ENCODE measurements at places on chromosomes 5 and 9.
A peak's percentile ranks its signal among the peaks of the same experiment; 100 is the strongest.

GRCh38 chr5:138180183-138180782, 1.4 kb downstream of the KIF20A start:
- DNase-seq, result no peak

- no peak for DNase-seq
Measured at GRCh38 chr5:102888483-102888882, 133.4 kb downstream of the PAM start.

DNA sequence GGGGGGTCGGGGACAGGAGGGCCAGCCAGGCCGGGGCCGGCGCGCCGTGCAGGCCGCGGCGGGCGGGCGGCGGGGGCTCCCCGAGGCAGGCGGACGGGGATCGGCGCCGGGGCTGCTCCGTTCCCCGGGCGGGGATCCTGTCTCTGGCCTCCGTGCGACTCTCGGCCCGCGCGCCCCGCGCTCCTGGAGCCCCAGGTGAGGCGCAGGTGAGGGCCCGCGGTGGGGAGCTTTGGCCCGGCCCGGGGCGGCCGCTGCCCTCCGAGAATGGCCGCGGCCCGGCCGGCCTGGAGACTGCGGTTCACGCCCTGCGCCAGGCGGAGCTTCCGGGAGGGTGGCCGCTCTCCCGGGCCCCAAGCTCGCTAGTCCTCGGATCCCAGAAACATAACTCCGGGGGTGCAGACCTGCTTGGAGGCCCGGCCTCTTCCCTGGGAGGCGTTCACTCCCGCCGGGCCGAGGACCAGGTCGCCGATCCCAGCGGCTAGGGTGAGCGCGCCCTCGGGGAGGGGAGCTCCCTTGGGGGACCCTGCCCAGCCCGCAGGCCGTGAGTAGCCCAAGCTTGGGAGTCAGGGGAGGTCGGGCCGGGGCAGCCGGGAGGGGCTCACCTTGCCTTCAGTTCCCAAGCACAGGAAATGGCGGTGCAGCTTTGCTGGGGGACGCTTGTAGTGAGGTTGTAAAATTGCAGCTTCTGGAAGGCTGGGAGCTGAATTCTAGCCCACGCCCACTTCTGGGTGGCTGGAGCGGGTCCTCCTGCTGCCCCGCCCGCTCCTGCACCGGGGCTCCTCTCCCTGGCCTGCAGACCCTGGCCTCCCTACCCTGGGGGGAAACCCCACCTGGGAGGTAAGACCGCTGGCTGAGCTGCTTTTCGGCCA, 723 bp downstream of the PPP1R26 start:
- no peak for DNase-seq

DNA sequence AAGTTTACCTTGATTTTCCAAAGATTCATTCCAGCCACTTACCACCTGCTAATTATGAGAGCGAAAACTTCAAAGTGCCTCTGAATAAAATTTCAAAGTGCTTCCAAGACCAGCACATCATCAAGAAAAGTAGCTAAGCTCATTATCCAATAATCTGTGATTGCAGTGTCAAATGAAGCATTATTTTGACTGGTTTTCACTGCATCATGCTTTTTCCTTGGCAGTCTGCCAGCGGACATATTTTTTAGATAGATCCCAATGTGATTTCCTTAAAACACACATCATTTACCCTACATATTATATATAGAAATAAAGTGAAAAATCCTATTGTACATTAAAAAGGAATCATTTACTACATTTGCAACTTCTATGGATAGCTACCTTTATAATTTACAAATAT, 508.6 kb upstream of the FAM174A start:
- DNase-seq, result no peak

DNA sequence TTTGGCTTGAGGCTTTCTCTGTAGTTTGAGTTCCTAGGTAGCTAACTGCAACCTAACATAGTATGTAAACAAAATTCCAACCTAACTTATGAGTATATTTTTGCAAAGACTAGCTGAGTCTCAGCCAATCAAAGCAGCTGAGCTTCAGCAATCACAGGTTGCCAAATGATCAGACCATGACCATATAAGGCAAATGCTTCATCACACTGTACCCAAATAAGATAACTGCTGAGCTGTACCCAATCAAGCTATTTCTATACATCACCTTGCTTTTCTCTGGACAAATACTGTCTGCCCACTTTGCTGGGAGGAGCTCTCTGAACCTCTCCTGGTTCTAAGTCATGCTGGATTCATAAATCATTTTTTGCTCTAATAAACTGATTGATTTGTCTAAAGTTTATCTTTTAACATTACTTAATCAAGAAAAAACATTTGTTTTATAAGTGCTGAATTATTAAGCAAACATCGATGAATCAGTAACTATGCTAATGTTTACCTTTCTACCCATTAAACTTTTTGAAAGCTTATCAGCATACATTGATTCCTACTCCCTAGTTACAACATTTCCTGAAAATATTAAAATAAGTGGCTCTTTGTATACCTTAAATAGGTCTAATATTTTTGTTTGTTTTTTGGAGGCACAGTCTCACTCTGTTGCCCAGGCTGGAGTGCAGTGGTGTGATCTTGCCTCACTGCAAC, 129.7 kb upstream of the PCA3 start:
- DNase-seq, result no peak

- DNase-seq, result no peak
Measured at GRCh38 chr9:118129541-118129940, 425.3 kb downstream of the TLR4 start.

- DNase-seq, result no peak
Measured at GRCh38 chr9:107856633-107857032, 367.1 kb upstream of the KLF4 start.

GRCh38 chr9:109755040-109755439, 25.0 kb upstream of the PALM2AKAP2 start:
- DNase-seq, result no peak

GRCh38 chr5:135063511-135064234, 29.6 kb upstream of the PITX1 start:
- no peak for DNase-seq

DNA sequence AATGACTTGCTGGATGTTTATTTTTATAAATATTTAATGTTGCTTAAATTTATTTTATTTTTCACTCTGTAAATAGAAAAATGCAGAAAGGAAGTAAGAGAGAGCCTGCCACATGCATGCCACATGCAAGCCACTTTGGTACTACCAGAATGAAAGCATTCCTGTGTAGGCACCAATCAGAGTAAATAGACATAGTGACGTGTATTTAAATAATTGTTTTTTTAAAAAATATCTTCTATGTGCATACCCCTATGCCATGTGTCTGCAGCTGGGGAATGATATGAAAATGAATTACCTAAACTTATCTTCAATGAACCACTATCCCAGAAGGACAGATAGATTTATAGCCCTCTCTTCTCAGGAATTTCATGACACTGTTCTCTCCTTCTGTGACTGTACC, 651.5 kb upstream of the RIOK2 start:
- DNase-seq, result no peak

DNA sequence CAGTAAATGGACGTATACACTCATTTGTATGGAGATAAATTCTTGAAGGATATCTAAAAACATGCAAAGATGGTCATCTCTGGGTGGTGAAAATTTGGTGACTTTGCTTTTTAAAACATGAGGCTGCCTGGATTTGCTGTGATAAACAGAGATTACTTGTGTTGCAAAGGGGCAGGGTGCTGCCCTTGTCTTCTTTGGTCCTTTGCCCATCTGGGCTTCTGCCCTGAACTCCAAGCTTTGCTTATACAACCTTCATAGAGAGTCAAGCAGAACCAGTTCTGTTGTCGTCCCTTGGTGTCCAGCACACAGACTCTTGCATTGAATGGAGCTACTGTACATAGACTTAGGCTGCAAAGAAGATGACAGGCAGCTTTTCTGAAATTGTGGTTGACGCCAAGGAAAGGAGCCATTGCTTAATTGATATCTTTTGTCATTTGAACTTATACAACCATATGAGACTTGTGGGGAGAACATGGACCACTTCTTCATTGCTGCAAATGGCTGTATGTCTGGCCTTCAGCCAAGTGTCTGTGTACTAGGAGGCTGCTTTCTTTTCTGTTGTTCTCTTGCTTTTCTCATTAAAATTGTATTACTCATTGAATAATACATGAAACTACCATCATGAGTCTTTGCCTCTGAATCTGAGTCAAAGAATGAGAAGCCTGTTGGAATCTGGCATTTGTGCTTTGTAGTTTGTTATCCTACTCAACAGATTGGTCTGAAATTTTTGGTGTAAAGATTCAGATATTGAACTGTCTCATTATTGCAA, 152.5 kb downstream of the DMRT2 start:
- DNase-seq, result no peak

DNA sequence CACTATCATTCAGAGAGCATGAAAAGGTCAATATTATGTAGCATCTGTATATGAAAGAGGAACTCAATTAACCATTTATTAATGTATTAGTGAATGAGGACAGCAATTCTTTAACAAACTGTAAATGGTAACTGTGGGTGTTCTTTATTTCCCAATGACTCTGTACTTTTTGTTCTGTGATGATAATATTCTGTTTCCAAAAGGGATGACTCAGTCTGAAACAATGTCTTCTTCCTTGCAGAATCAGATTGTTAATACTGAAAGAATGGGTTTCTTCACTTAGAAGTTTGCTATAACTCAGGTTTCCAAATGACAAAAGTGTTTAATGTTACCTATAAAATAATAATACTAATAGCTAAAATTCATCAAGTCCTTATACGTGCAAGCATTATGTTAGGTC, 1518.7 kb upstream of the WWC1 start:
- DNase-seq, result no peak

DNA sequence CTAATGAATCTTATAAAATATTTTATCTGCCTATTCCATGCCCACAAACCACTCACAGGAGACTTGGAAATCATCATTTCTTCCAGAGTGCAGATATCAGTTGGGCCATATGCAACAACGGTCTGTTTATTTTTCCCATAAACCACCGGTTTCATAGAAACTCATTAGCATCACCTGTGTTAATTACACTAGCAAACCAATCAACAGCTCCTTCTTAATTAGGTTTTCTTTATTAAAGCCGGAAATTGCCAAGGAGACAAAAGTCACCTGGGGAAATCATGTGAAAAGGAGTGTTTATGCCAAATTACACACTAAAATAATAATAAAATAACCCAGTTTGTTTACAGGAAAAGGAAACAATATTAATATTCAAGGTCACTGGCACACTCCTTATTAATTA, 129.6 kb downstream of the EBF1 start:
- no peak for DNase-seq

DNA sequence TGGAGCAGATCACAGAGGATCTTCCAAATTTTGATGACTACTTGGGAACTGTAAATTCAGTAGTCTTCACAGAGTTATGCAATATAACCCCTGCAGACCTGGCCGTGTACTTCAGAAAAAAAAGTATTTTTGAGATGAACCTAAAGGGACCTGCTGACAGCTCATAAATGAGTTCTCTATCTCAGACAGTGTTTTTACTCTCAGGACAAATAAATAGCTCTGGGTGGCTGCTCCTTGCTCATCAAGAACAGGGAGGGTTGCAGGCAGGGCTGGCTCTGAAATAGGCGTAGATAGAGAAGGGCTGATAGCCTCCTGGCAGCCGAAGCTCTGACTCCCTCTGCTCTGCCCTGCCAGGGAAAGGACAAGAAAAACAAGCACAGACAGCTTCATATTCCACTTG, 64.8 kb downstream of the PLAC8L1 start:
- no peak for DNase-seq

GRCh38 chr5:143183989-143184388, 219.5 kb downstream of the NR3C1 start:
- no peak for DNase-seq

- DNase-seq, result peak; percentile 77
Measured at GRCh38 chr5:151164687-151165392, 7.3 kb upstream of the ANXA6 start.

DNA sequence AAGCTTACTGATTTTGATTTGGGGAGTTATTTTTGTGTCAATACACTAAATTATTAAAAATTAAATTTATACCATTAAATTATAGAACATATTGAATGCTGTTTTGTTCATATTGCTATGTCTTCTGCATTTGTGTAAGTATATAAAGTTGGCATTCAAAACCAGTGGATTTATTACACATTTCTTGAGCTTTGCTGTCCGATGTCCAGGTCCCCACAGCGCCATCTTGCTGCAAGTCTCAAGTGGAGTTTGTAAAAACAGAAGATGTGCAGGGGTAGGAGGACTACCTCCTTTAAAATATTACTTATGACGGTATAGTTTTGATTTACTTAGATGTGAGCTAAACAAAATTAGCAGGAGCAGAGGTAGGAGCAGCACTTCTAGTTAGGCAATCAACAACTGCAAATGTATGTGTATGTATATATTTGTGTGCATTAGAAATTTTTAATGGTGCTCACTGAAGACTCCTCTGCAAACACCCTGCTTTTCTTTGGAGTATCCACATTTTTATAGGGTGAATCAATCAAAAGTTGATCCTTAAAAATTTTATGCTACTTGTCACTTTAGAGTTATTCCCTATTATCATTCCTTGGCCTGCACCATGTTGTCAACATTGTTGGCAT, 37.4 kb downstream of the CPEB4 start:
- DNase-seq, result peak; percentile 32

DNA sequence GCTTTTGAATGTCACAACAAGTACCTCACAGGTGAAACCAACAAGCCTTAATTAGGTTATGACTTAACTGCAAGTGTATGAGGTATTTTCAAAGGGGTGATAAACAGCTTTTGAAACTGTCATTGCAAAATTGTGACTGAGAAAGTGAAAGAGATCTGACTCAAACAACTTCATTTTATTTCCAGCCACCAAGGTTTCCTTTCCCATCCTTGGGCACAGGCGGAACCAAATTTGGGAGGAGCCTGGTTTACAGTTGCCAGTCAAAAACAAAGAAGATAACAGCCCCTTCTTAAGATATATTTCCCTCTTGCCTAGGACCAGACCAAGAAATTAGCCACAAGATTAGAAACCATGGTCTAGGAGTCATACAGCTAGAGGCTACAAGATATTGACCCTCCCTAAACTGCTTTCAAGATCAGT, 417.1 kb downstream of the CSNK1G3 start:
- DNase-seq, result no peak

DNA sequence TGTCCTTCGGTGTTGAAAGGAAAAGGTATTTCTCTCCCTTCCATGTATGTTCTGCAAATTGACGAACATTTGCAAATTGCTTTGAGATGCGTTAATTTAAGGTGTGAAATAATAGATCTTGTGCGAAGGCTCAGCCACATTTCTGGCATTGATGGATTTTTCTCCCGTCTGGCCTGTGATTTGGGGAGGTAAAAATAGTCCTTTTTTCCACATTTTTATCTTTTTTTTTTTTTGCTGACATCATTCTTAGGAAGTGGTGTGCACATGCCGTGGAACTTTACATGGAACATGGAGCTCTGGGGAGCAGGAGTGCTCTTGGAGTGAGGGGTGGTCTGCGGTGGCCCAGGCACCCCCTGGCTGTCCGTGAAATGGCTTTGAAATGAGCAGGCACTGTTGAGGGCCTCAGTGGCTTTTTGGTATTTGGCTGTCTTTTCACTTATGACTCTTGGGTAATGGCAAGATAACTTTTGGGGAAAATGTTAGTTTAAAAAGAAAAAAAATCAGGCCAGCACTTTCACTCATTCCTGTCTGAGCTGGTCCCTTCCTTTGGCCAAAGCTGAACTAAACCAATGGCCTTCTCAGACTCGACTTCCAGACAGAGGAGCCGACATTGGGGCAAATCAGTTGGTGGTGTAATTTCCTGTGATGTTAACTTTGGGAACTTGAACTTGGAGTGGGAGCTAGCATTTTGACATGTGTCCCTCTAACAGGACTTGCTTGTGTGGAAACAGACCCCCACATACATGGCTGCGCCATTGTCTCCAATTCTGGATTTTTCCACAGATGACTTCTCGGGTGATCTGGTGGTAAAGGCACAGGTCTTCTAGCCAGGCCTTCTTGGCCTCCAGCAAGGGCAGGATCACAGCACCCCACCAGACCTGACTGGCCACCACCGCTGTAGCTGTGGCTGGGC, 4.2 kb downstream of the NEK6 start:
- no peak for DNase-seq
